Stimulated activated CD8-positive, alpha-beta memory T cell treated with anti-CD3 and anti-CD28 coated beads, Interleukin-15, amount 100 ng/mL, for 24 hours (primary cell): ENCODE measurements at places on chromosomes 3 and 15.

GRCh38 chr15:84961707-84962106, 19.9 kb upstream of the PDE8A start:
- DNase-seq = no peak

DNA sequence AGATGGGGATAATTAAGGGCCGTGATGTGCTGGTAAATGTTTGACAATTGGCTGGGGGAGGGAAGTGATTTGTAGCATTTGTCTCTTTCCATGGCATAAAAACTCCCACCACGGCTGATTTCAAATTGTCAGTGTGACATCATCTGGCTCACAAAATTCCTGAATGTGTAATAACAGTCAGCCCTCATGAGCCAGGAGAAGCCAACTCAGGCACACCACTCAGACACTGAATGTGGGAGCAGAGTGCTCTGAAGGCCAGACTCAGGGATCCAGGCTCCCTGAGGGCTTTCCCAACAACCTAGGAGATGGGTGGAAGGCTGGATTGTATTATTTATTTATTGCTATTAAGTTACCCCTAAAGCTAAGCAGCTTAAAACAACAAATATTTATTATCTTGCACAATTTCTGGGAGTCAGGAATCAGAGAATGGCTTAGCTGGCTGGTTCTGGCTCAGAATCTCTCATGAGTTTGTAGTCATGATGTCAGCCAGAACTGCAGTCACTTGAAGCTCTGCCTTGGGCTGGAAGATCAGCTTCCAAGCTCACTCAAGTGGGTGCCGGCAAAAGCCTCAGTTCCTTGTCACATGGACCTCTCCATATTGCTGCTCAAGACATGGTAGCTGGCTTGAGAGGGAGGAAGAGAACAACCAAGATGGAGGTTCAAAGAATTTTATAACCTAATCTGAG, 6.5 kb upstream of the CPEB1 start:
- no peak for DNase-seq

DNA sequence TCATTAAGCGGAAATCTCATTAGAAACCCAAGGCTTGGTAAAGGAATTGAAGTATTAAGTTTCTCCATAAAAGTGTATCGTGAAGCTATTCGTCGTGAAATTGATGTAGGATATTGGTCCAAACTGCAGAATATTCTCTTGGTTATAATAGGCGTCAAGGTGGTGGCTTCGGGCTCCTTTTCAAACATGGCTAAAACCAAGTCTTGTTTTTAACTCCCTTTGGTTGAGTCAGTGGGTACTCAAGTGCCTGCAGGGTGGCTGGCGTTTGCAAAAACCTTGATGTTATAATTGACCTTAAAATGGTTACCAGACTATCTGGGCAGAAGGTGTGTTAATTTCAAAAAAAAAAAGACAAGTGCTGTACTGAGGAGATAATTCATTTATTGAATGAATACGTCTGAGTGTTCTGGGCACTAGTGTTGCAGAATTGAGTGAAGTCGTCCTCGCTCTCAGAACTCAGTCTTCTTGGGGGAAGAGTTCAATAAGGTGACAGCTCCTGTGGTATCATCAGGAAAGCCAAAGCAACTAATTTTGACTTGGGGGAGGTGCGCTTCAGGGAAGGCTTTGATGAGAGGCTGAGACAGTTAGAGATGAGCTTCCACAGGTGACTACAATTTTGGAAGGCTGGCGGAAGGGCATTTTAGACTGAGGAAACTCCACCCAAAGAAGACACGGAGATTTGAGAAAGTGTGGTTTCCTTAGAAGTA, 1.5 kb downstream of the UBE2Q2 start:
- DNase-seq = no peak

DNA sequence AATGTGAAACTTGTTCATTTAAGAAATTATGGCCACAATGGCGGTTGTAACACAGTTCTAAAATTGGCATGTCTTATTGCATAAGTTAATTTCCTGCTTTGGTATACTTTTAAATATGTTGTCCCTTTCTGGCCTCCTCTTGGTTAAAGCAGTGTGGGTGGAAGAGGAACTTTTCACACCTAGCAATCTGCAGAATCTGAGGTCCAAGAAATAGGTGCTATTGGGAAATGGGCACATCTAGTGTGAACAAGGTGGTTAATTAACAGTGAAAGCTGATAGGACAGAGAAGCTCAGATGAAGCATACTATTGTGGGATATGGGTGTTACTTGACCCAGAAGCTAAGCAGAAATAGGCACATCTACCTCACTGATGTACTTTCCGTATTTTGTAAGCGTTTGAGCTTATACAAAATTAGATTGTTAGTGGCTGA, 10.6 kb downstream of the CMC1 start:
- DNase-seq = no peak

DNA sequence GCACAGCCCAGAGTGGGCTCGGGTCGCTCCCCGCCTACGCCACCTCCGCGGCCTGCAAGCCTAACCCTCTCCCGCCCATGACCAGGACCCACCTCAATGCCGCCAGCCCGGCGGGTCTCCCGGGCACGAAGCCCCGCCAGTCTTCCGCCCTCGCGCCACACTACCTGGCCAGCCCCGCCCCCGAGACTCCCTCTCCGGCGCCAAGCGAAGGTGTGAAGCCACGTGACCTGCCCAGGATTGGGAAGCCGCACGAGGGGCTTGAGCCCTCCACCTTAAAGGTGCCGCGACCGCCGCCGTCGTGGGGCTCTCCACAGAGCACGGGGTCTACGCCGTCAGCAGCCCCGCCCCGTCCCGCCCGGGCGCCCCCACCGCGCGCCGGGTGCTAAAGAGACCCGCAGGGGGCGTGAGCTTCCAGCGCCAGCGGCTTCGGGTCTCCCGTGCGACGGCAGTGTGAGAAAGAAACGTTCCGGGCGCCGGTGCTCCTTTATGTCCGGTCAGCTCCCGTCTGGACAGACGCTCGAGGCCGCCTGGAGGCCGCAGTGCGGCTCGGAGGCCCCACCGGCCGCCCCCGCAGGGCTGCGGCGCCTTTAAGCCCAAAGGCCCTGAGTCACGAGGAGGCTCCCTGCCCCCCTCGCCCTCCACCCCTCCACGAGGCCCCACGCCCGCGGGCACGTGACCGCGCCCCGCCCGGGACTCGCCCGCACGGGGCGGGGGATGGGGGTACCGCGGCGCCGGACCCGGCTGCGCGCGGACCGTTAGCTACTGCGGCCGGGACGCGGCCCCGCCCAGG, at the start of gene CPEB1:
TSS of gene CPEB1 (minus strand) at position 319 of the 790 bp plus-strand sequence. CDS start 18,904 bp downstream, outside the sequence.
- DNase-seq = no peak

DNA sequence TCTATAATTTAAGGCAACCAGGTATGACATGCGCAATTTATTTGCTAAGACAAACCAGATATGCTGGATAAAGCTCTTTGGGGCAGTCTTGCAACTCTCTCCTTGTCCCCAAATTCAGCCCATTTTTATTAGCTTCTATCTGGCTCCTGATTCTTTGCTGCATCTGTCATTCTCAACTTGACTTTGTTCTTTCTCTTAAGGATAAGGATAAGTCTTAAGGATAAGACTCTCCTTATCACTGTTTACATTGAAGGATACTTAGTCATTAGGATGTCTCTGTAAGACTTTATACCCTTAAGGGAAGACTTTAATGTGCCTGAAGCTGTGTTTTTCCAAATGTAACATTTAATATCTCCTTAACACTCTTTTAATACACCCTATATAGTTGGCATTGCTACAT, 49.2 kb downstream of the ALCAM start:
- DNase-seq = no peak

DNA sequence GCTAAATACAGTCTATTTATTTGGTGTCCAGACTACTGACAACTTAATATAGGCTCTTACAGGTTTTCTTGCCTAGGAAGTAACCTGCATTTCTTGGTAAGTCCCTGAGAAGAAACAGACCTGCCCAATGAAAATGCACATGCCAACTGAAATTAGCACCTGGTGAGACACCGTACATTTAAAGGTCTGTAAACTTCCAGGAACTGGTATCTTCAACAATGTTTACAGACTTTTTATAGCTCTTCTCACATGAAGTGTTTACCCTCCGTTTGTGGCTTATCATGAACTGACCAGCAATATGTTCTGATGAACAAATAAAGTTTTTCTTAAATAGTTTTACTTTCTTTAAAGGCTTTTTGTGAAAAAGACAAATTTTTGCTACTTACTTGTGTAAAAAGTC, 93.3 kb downstream of the PCCB start:
- DNase-seq = no peak

DNA sequence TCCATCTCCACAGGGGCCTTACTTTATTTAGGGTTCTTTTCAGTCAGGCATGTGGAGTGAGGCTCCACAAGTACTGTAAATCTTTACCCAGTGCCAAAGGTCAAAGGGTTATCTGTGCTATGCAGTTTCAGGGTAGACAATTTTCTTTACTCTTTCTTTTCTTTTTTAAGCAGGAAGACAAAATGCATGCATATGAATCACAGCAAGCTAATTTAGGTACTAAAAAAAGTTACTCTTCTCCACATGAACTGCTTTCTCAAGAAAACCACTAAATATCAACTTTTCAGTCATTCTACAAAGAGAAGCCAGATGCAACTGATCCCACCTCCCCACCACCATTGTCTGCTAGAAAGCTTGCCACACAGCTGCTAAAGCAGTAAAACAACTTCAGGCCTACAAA, 73.3 kb upstream of the PYGO1 start:
- no peak for DNase-seq

DNA sequence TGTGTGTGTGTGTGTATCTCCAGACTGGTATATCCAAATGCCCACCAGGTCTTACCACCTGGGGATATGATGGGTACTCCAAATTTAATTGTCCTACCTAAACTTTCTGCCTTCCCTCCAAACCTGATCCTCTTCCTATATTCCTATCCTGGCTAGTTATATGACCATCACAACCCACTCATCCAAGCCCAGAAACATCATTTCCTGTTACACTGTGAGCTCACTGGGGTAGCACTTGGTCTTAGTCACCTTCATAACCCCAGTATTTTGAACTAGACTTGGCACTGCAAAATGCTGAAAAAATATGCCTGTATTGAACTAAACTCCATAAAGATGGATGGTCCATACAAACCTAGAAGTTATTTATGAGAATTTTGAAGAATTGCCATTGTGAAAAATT, 178.8 kb upstream of the EIF1B start:
- no peak for DNase-seq

DNA sequence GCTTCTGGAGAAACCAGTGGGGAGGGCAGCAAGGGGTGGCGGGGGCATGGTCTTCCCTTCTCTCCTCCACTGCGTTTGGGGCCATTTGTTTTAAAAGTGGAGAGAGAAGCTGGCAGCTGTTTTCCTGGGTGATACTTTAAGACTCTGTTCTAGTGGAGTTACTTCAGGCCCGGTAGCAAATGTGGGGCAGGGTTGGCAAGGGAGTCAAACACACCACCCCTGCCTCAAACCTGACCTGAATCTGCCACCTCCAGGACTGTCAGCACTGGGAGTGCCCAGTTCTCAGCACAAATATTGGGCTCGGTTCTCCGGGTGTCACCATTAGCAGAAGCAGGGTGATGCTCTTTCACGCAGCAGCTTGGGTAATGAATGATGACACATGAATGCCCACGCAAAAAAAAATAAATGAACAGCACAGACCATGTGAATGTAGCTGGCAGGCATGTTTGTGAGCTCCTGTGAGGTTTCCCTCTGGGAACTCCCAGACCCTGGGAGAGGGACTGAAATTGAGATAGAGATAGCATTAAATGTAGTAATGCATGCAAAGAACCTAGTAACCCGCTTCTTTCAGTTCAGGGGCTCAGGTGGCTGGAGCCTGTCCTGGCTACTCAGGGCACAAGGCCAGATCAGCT, 424.0 kb downstream of the MCTP2 start:
- DNase-seq = no peak

GRCh38 chr15:75104804-75105557, 81.6 kb downstream of the PPCDC start:
- DNase-seq = no peak

DNA sequence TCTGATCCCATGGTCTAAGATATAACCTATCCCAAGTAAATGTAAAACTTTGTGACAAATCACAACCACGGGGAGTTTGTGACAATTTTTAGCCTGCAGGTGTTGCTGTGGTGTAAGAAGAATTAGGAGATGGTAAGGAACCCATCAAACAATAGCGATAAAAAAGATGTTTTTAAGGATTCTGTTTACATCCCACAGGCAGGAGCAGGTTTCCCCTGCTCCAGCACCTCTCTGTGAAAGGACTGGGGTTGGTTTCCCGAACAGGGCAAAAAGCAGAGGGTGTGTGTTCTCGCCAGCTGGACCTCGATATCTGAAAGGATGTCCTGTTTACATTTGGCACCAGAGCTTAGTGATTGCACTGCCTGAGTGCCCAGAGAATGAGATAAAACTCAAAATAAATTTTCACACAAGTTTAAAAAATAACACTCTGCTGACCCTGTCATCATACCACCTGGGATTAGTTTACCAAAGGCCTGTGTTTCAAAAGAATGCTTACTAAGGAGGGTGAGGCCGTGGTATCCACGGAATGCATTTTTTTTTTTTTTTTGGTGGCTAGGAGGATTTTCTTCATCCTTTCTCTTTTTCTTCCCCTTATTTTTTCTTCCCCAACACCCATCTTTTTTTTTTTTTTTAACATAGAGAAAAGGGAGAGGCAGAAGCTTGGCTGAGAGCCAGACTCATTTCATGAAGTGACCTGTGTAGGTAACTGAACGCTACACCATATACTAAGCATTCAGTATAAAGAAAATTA, 151.8 kb upstream of the DPH6 start:
- no peak for DNase-seq

DNA sequence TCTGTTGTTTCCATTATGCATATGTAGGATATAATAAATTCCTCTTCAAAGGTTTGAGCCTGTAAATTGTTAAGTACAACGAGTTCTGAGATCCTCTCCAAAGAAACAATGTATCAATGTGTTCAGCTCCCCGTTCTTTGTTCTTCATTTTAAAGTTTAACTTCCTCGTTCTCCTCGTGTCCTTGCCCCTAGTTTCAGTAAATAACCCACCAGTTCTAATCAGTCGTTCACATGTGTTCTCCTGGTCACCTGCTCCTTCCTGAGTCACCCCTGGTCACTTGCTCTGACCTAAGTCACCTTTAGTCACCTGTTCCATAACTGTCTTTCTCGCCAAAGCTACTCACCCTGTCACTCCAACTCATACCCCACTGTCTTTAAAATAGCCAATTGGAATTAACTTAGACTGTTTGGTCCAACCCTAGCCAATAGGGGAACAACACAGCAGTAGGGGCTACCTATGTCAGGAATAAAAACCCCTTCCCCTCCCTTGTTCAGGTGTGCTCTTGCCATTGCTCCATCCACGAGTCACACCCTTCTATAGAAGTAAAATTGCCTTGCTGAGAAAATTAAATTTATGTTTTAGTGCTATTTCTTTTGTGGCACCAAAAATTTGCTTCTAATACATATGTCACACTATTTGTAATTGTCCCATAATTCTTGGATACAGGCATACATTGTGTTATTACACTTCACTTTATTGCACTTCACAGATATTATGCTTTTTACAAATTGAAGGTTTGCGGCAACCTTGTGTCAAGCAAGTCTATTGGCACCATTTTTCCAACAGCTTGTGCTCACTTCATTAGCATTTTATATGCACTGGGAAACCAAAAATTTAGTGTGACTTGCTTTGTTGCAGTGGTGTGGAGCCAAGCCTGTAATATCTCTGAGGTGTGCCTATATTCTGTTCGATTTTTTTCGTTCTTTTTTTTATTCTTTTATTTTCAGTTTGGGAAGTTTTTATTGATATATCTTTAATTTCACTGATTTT, 15.3 kb upstream of the MCF2L2 start:
- DNase-seq = no peak

- no peak for DNase-seq
Observed at GRCh38 chr15:60118146-60118545, 114.0 kb downstream of the FOXB1 start.
